Left renal pelvis (tissue), 4 donors: ENCODE measurements at places on chromosomes 1 and 21. TPM values are rescaled to one million over a fixed set of nuclear protein-coding genes. Genes with fewer than 3 reads are reported as not detected.

- DNase-seq: no peak
Measured at GRCh38 chr1:230371923-230372703, 54.0 kb downstream of the PGBD5 start.

GRCh38 chr1:208225954-208226937 is 17.9 kb downstream of the PLXNA2 start:
- DNase-seq: no peak

- DNase-seq: no peak
Measured at GRCh38 chr1:11052839-11053757, 6.1 kb upstream of the MASP2 start.

DNA sequence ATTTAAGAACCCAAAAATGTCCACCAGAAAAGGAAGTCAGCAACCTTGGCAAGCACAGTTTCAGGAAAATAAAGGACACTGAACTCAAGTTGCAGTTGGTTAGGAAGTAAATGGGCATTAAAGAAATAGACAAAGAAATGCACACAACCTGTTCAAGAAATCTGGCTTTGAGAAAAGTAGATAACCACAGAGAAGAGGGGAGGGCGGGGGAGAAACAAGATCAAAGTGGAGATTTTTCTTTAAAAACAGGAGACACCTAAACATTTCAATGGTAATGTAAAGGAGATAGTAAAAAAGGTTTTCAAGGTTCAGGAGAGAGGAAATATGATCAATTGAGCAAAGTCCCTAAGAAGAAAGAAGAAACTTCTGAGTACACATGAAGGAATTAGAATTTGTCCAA is 29.1 kb downstream of the SYDE2 start:
- DNase-seq: no peak

GRCh38 chr1:161721738-161722343 is 497 bp downstream of the FCRLB start:
- no peak for DNase-seq

- DNase-seq: no peak
Measured at GRCh38 chr1:21534674-21535378, 25.6 kb downstream of the ALPL start.

GRCh38 chr1:41919131-41919530 is 409 bp upstream of the HIVEP3 start:
- no peak for DNase-seq

GRCh38 chr21:43605320-43606215 is 53.7 kb downstream of the HSF2BP start:
- no peak for DNase-seq

GRCh38 chr1:125065092-125065820 is 3880.5 kb downstream of the SRGAP2C start:
- no peak for DNase-seq

DNA sequence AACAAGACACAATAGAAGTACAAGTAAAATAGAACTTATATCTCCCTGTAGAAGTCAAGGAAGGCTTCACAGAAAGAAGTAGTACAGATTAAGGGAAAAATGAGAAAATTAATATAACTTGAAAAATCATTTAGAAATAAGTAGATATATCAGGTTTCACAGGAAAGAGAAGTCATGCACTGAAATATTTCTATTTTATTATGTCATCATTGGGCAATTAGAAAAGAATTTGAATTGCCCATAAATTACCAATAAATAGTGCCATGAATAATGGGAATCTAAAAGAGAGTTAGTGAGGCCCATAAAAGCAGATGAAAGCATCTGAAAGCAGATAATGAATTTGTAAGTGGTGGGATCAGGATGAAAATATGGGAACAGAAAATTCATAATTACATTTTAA is 1597.8 kb downstream of the PLA2G4A start:
- DNase-seq: no peak

- no peak for DNase-seq
Measured at GRCh38 chr1:237861944-237862343, 28.8 kb downstream of the ZP4 start.

DNA sequence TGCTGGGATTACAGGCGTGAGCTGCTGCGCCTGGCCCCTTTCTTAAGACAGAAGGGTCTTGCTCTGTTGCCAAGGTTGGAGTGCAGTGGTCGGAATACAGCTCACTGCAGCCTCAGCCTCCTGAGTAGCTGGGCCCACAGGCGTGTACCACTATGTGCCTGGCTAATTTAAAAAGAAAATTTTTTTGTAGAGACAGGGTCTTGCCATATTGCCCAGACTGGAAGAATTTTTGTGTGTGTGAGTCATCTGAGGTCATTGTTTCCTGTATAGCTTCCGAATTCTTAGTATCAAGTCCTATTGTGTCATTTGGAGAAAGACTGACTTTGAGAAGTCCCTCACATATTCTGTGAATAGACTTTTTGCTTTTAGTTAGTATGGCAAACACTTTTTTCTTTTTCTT is 4.7 kb downstream of the SZRD1 start:
- DNase-seq: no peak

DNA sequence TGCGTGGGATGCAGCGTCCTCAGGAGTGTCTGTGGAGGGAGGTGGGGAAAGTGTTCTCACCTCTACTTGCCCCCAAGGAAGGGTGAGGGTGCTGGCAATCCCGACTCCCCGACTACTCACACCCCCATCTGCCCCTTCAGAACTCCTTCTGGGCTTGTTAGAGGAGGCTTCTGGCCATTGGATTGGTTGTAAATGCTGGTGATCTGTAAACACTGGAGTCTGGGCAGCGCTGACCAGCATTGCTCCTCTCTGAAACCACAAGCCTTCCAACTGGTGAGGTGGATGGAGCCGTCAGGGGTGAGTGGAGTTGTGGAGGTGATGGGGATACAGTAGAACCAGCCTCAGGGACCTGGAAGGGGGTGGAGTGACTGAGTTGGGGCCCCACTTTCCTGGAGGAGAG is 59.3 kb downstream of the NKAIN1 start:
- DNase-seq: no peak

GRCh38 chr1:182650678-182651338 is 33.6 kb downstream of the RGS8 start:
- no peak for DNase-seq

GRCh38 chr1:16165548-16165947 is 9.7 kb upstream of the EPHA2 start:
- DNase-seq: no peak

GRCh38 chr1:82646336-82646735 is 845.6 kb downstream of the ADGRL2 start:
- no peak for DNase-seq

GRCh38 chr1:190708418-190709057 is 230.9 kb upstream of the BRINP3 start:
- no peak for DNase-seq

- DNase-seq: no peak
Measured at GRCh38 chr1:164660775-164661174, 101.8 kb downstream of the PBX1 start.

DNA sequence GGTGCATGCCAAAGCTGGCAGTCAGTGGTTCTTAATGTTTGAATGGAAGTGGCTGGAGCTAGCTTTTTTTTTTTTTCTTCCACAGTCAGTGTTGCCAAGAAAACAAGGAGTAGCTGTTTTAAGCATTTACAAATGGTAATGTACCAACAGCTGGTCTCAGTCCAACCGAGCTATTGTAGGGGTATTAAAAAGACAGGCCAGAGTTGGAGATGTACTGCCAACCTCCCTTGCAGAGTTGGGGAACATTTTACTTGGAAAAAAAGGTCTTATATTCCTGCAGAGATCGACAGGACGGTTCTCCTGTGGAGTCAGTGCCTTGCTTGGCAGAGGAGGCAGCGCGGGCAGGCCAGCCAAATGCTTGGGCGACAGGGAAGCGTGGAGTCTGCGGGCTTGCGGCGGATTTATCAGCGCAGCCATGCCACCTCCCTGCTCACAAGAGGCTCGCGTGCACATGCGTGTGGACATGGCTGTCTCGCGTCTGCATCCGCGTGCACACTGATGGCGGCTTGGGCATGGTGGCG is 338.1 kb downstream of the RPS6KC1 start:
- no peak for DNase-seq

DNA sequence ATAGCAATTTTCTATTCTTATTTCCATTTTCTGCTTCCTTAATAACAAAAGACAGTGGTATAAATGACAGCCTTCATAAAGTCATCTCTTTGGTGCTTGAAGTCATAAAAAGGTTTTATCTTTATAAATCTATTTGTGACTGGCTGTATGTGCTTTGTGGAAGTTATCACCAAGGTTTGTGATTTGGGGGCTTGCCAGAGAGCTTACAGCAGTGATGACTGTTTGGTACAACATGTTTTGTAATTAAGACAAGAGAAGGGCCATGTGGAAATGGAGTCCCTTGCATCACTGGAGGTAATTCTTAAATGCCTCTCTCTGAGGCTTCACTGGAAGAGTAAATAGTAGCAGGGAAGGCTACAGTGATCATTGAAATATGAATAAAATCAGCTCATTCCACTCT is 2.7 kb downstream of the SLC35F3 start:
- DNase-seq: no peak

- no peak for DNase-seq
Measured at GRCh38 chr1:227999056-227999930, 7.5 kb upstream of the WNT3A start.

DNA sequence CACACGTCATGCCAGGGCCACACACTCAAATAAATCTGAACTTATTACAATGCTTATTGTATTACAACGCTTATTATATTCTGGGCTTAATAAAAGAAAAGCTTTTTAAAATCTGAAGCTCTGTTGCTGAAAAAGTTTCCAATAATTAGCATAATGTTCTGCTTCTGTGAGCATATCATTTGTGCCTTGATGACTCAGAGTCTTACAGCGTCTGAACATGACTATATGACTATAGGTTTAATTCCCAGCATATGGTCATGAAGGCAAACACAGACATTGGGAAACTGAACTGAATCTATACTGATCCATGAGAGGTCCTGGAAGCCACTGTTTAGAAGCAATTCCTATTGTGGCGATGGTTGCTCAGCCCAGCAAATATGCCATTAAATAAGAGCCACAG is 66.3 kb downstream of the SIM2 start:
- DNase-seq: no peak

DNA sequence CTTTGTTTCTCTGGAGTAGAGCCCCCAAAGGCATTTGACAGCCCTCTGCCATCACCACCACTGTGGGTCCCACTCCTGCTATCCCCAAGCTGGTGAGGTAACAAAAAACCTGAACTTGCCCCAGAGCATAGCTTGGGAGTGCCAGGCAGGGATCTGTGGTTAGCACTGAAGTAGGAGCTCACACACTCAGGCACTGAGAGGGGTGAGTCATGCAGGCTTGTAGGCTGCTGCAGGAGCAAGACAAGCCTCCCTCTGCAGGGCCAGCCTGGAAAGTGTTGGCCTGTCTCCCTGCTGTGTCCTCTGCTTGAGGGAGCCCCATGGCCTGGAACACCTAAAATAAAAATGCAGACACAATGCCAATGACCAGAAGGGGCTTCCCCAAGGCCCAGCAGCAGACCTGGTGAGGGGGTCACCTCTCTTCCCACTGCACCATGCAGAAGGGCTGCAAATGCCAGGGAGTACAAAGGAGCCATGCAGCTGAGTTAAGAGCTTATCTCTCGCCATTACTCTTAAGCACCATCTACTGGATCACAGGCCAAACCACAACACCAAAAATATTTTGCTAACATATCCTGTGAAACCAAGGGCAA is 108.9 kb upstream of the POGK start:
- no peak for DNase-seq

GRCh38 chr1:83006271-83006670 is 992.7 kb downstream of the TTLL7 start:
- DNase-seq: no peak

- no peak for DNase-seq
Measured at GRCh38 chr1:3553166-3553939, 58.0 kb downstream of the MEGF6 start.

DNA sequence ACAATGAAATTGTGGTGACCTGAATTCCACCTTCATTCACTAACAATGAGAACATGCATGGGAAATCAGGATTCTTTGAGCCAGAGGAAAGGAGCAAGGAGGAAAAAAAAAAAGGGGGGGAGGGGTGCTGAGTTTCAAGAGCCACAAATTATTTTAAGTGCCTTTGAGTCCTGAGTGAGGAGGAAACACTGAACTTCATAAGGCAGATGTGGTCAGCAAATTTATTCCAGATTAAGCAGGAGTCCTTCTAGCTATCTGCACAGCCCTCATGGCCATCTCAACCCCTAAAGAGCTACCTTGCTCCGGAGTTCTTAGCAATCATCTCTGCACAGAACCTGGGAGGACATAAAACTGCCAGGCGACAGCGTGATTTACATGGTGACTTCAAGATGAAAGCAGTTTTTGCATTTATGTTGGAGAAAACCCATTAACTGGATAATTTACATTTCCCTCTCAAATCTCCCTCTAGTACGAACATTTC is 21.7 kb downstream of the ASTN1 start:
- DNase-seq: no peak

GRCh38 chr1:156667610-156667967 is 9.6 kb downstream of the NES start:
- no peak for DNase-seq

- DNase-seq: no peak
Measured at GRCh38 chr21:25733859-25734653, 648 bp downstream of the ATP5PF start.

Gene OTUD7B
- polyA plus RNA-seq: 19.4 TPM

Gene CYP4X1
- 11.3 TPM for polyA plus RNA-seq

Gene SMIM1
- polyA plus RNA-seq: 8.8 TPM

Gene GJA5
- 17.9 TPM for polyA plus RNA-seq

Gene SLC16A4
- polyA plus RNA-seq: 97.3 TPM

Gene AMY1A
- not detected for polyA plus RNA-seq

Gene ABCG1
- polyA plus RNA-seq: 10.2 TPM

Gene TENT5C
- 3.7 TPM for polyA plus RNA-seq

Gene S100A3
- polyA plus RNA-seq: 0.22 TPM

Gene NTRK1
- 2.8 TPM for polyA plus RNA-seq

Gene RBM11
- 5.1 TPM for polyA plus RNA-seq

Gene ST6GALNAC3
- polyA plus RNA-seq: 95.1 TPM

Gene XCL2
- 0.50 TPM for polyA plus RNA-seq

Gene LENEP
- polyA plus RNA-seq: not detected

Gene LAMC1
- polyA plus RNA-seq: 218 TPM
